ENCODE measurements at places on chromosomes 5 and 9.

- no peak for DNase-seq
Observed at GRCh38 chr5:121430538-121430937, 421.1 kb upstream of the FTMT start.

- DNase-seq: no peak
Observed at GRCh38 chr9:137544176-137544760, 5.9 kb downstream of the PNPLA7 start.

- no peak for DNase-seq
Observed at GRCh38 chr5:159912033-159912800, 4.1 kb upstream of the ADRA1B start.

DNA sequence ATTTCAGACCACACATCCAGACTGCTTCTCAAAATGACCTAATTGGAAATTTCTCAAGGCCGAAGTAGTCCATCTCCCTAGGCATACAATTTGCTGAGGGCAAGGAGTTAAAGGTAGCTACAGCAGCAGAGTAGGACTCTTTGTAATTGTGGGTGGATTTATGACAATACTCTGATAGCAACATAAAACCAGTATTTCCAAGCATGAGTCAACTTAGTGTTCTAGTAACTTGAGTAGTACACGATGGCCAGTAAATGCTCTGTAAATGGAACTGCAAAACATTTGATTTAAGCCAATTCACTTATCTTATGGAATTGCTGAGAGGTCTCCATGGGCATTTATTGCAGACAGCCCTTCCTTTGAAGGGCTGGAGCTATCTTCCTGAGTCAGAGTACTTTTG is 352.2 kb downstream of the PLK2 start:
- DNase-seq: no peak

DNA sequence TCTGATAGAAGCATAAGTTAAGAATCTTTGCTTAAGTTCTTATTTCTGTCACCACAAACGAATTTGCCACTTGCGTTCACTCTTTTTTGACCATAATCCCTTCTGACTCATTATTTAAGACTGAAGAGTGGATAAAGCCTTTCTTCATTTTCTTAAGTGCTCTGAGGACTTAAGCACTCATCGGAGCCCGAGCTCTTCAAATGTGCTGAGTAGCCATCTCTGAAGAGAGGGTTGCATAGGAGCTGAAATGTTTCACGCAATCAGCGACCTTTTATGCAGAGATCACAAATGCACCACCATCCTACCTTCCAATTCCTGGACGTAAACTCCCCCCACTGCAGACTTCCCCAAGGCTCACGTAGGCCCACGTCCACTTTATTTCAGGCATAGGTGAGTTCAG is 699.2 kb downstream of the IRX1 start:
- no peak for DNase-seq

DNA sequence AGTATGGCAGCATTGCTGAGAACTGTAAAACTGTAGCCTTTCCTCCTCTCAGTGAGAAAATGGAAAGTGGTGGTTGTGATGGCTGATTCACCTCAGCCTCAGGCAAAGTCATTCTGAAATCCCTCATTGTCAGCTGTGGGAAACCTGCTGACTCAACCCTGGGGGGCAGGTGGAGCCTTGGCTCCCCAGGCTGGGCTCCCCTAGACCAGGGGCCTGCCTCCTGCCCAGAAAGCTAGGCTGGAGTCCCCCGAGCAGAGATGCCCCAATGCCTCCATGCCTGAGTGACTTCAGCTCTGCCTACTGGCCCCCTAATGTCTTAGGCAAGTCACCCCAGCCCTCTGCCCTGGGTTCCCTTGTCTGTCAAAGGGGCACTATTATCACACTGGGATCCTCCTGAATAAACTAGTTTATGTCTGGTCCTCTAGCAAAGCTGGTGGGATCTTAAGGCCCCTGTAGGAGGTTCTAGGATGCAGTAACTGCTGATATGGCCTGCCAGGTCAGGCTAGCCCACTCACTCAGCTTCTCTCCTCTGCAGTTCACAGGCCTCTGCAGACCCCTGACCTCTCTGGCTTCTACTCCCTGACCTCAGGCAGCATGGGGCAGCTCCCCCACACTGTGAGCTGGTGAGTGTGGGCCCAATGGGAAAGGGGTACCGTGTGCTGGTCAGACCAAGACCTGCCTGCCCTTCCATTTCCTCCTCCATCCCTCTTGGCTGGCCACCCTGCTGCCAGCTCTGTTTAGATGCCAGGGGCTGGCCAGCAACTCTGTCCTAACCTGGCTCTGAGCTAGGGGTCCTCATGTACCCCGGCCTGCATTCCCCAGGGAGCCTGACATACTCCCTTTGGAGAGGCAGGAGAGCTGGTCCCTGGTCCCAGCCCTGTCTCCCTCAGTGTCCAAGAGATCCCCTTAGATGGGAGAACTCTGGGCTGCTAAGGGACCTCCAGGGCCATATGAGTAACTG is 24.2 kb downstream of the TCF7 start:
- no peak for DNase-seq

- DNase-seq: no peak
Observed at GRCh38 chr5:2014058-2014610, 131.4 kb upstream of the IRX4 start.

- no peak for DNase-seq
Observed at GRCh38 chr5:31355337-31355736, 161.9 kb downstream of the CDH6 start.

DNA sequence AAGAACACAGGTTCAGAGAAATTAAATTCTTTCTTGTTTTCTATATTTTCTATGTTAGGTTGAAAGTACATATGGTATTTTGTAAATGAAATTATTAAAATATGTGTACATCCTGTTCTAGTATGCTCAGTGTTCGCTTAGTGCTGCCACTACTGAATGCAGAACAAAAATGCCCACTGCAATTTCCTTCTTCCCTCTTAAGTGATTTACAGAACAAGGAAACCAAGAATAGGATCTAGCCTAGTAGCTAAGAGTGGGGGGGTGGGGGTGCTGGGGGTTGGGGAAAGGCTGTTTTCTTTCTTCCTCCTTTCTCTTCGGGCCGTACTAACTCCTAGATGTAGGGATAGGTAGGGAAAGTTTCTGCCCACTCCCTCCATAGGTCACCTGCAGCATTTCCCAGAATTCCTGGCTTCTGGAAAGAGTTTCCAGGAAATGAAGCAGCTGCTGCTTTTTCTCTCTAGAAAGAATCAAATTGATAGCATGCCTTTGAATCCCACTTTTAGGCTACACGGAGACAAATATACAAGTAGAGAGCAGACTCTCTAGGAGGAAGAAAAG is 15.7 kb downstream of the SPATA9 start:
- DNase-seq: no peak

Data from COR-L47 (cell line).